ENCODE measurements at places on chromosomes 4 and X. TPM values are rescaled to one million over a fixed set of nuclear protein-coding genes. Genes with fewer than 3 reads are reported as not detected.

S100P gene
- total RNA-seq, result 14.2 TPM

ADH1A gene
- total RNA-seq, result 0.35 TPM

OCIAD2 gene
- 40.2 TPM for total RNA-seq

SLC9B2 gene
- 15.2 TPM for total RNA-seq

SPP1 gene
- 265 TPM for total RNA-seq

PPAT gene
- total RNA-seq, result 13.3 TPM

KLB gene
- total RNA-seq, result 0.18 TPM

SPIN3 gene
- total RNA-seq, result 16.3 TPM

PRSS48 gene
- not detected for total RNA-seq

NXF2 gene
- total RNA-seq, result not detected

RAI2 gene
- total RNA-seq, result 5.3 TPM

Data from metanephros (tissue), 2 donors.